ENCODE measurements at places on chromosomes 7 and 10. TPM values are rescaled to one million over a fixed set of nuclear protein-coding genes. Genes with fewer than 3 reads are reported as not detected.

DNA sequence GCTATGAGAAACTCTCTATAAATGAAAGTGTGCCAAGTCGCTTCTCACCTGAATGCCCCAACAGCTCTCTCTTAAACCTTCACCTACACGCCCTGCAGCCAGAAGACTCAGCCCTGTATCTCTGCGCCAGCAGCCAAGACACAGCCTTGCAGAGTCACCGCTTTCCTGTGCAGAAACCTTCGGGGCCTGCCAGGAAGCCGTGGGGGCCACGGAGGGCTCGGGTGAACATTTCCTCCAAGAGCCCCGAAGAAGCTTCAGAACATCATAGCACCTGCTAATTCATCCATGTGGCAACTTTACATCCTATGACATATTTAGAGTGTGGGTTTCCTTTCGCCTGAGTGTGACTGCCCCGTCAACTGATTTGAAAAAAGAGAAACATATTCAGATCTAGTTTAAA lies 55.7 kb upstream of the PRSS58 start:
- no peak for DNase-seq

DNA sequence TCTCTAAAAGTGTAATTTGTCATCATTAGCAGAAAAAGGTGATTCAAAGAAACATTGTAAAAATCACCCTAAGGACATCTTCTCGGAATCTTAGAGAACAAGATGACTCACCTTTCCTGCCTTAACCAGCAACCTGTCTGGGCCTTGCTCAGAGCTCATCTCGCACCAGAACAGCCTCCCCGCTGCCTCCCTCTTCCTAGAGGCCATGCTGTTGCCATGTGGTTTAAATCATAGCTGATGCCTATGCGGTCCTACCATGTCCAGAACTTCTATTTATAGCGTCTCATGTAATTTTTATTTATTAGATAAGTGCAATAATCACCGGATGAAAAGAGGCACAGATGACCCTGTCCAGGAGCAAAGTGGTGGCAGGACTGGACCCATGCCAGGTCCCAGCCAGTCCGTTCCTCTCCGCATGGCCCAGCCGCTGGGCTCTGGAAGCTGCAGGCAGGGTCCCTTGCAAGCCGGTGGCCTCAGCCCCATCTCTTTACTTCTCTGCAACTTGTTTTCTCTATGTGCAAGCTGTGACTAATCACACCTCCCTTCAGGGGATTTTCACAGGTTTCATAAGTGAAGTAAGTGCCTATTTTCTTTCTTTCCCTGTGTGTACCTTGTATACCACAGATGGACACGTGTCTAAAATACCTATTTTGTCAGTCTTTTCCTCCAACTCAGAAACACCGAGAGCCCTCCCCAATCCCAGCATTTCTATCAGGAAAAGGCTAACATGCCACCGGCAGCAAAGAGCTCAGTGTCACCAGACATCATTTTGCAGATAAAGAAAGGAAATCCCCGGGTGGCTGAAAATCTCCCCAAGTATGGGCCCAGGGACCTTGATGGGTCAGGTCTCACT lies 27.1 kb downstream of the KLF6 start:
- no peak for DNase-seq

DNA sequence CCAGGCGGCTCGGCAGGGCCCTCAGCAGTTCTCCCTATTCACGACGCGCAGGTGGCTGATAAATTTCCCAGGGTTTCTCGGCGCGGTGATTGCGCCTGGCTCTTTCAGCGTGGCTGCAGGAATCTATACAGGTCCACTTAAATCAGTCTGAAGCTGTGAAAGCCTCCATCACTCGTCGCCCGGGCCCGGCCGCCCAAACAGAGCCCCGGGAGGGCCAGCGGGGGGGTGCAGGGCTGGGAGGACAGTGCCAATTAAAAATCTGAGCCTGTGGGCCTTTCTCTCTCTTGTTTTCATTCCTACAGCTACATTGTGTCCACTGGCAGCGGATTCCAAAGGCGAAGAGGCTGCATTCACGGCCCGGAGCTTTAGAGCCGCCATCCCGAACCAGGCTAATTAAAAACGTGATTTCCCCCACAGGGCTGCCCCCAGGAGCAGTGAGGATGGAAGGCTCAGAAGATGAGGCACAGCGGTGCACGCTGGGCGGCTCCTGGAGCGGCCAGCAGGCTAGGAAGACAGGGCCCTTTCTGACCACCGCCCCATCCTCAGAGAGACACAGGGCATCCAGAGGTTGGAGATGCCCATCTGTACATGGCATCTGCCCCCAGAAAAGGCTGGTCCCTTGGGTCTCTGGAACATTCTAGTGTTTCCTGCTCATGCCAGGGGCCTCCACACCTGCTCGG lies 100.7 kb downstream of the FAM53B start:
- no peak for DNase-seq

GRCh38 chr10:16360425-16360824 lies 76.4 kb upstream of the PTER start:
- no peak for DNase-seq

- DNase-seq = no peak
Measured at GRCh38 chr10:34760606-34761005, 54.5 kb downstream of the PARD3 start.

- DNase-seq = no peak
Measured at GRCh38 chr7:140873434-140873833, 51.3 kb downstream of the BRAF start.

DNA sequence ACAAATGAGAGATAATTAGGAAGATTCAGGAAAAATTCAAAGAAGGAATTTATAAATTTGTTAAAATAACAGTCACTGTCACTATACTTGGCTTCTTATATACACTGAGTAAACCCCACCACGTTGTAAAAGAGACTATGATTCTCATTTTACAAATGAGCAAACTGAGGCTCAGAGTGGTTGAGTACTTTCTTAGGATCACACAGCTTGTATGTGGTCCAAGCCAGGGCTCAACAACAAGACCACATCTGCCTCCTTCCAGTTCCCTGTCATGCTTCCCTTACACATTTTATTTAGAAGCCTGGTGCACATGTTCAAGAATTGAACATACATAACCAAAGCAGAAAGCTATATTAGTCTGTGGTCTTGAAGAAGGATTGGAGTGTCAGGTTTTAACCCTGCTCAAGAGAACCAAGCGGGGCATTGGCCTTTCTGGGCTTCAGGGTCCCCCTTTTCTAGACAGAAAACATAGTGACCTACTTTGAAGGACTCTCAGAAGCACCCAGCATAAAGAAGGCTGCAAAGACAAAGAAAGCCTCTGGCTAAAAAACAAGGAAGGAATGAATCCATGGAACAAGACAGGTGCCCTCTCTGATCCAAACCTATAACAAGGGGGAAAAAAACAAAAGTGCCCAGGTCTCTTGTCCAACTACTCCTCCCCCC lies 846 bp downstream of the MRLN start:
- DNase-seq = no peak

VIPR2 gene
- polyA plus RNA-seq = 3.0 TPM

SFRP4 gene
- polyA plus RNA-seq = 2.5 TPM

BEND7 gene
- polyA plus RNA-seq = 39.1 TPM
